Hypothalamus (tissue), 51 donors: ENCODE measurements at places on chromosomes 4 and X.
A peak's percentile ranks its signal among the peaks of the same experiment; 100 is the strongest.

- DNase-seq, result no peak
These were observed 16.3 kb downstream of the OFD1 start for GRCh38 chrX:13750812-13751211.

- no peak for DNase-seq
These were observed 57.1 kb upstream of the NKAP start for GRCh38 chrX:120000490-120001246.

- DNase-seq, result peak; percentile 53
These were observed at the start of gene RNF150 for GRCh38 chr4:141133146-141133998. RNF150 (minus strand) TSS chr4:141133469.

DNA sequence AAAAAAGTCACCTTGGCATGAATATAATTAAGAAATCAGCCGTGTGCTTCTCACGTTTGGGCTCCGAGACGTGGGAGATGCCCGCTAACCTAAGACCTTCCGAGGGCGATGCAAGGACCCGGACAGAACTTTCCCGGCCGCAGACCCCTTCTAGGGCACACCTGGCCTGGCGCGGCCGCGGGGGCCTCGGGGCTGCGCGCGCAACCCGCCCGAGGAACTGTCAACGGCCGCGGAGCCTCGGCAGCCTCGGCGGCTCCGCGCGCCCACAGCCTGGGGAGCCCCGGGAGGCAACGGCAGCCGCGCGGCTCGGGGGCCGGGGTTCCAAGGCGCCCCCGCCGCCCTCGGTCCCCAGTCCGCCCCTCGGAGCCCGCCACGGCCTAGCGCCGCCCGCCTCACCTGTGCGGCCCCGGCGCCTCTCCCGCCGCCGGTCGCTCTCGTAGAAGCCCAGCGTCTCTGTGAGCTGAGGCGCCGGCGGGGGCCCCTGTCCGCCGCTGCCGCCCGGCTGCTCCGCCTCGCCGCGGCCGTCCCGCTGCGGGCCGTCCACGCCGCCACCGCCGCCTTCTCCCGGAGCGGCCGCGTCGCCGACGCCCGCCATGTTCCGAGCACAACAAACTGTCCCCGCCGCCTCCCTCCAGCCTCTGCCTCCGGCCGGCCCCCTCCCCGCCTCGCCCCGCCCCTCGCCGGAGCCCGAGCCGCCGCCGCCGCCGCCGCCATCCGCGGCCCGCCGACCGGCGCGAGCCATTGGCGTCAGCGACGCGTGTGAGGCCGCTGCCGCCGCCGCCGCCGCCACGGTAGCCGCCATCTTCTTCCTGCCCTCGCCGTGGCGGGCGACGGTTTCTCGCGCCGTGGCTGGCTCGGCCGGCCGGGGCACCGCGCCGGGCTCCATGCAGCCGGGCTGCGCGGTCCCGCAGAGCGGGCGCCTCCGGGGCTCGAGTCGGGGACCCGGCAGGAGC is at the start of gene TAPT1:
TAPT1 (minus strand) TSS at position 609 of the 953 bp plus-strand sequence; CDS start at position 595, 14 bp downstream.
- DNase-seq, result peak; percentile 53

GRCh38 chrX:41337140-41337539 is 3.2 kb downstream of the DDX3X start:
- no peak for DNase-seq
